NCI-H2107 (cell line): ENCODE measurements at places on chromosomes 5 and 9.

- DNase-seq = no peak
Measured at GRCh38 chr5:175521313-175521833, 43.0 kb downstream of the SFXN1 start.

DNA sequence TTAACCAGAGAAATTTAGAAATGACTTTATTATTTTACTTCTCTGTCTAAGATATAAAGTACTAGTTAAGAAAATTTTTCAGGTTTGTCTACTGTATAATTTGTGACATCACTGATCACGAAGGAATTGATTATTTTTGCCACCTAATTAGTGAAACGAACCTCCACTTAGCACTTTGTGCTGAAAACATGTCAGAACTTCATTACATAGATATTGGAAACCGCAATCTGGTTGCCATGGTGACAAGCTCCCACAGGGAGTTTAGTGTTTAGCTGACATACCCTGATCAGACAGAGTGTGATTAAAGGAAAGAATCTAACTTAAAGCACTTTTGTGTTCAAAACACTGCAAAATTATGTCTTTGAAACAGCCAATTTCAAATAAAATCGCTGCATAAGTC is 668.4 kb upstream of the CCNG1 start:
- DNase-seq = no peak

DNA sequence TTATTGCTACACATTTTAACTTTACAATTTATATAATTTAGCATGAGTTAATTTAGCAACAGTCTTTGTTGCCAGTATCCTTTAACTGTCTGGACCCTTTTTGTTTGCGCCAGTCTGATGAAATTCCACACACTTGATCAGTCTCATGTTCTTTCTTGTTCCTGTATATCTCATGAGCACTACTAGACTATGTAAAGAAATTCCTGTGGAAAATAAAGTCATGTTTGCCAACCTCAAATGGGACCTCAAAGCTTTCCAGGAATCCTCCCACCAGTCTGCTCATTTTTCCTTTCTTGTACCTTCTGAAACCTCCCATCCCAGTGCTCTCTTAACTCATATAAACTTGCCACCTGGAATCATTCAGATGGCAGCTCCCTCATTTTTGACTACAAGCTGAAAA is 8.0 kb downstream of the DMXL1 start:
- no peak for DNase-seq

GRCh38 chr5:71740015-71740753 is 21.1 kb downstream of the CARTPT start:
- no peak for DNase-seq

DNA sequence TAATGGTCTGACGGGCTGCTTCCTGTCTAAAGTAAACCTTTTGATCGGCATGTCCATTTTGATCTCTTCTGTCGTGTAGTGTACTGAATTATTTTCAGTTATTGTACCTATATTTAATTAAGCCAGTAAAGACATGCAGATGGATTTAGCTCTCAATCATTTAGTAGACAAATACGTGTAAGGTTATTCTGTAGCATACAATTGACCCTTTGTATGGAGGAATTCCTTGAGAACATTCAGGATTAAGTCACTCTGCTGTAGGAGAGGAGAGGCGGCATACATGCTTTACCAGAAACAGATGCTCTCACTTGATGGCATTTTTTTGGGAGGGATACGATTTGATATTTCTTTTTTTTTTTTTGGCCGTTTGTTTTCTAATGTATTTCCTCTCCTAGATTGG is 141.0 kb downstream of the PBX3 start:
- DNase-seq = no peak

GRCh38 chr5:24646915-24647314 is 2.1 kb upstream of the CDH10 start:
- DNase-seq = no peak
